ENCODE measurements at places on chromosomes 7 and 10.

DNA sequence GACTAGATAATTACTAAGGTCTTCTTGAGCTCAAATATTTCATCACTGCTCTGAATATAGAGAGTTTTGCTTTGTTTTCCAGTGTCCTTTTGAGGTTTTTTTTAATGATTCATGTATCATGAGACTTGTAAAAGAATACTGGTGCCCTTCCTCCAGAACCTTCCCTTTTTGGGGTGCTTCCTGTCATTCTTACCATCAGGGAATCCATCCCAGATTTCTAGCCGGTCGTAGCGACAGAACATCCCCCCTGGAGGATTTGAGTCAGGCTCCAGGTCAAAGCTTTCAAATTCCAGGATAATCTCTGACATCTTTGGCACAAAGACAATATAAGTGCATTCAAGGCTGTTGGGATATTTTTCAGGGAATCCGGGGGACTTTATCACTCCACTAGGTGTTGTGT lies 71.0 kb downstream of the NRP1 start:
- no peak for DNase-seq

GRCh38 chr10:19654576-19654975 lies 161.7 kb upstream of the PLXDC2 start:
- DNase-seq: no peak

DNA sequence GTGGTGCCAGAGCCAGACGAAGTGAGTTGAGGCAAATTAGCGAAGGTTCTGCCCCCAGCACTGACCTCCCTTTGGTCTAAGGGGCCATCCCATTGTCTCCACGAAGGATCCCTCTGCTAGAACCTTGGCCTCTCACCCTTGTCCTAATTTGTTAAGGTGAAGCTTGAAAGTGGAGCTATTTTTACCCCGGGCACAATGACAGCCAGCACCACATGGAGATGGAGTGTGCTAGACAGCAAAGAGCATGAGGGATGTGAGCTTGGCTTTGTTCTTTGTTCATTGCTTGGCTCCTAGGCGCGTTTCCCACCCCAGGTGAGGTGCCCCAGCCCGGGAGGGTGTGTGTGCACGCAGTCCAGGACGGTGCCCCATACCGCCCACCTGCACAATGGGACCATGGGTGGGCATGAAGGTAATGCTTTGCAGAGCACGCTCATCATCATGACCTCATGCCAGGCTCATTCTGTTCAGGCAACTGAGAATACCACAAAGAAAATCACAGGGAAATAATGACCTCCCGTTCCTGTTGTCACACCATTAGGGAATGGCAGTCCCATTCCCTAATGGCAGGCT lies 361.0 kb upstream of the FZD8 start:
- no peak for DNase-seq

- DNase-seq: no peak
Measured at GRCh38 chr7:74187915-74188675, 13.9 kb downstream of the EIF4H start.

GRCh38 chr10:119691726-119692125 lies 34.1 kb upstream of the INPP5F start:
- DNase-seq: no peak

DNA sequence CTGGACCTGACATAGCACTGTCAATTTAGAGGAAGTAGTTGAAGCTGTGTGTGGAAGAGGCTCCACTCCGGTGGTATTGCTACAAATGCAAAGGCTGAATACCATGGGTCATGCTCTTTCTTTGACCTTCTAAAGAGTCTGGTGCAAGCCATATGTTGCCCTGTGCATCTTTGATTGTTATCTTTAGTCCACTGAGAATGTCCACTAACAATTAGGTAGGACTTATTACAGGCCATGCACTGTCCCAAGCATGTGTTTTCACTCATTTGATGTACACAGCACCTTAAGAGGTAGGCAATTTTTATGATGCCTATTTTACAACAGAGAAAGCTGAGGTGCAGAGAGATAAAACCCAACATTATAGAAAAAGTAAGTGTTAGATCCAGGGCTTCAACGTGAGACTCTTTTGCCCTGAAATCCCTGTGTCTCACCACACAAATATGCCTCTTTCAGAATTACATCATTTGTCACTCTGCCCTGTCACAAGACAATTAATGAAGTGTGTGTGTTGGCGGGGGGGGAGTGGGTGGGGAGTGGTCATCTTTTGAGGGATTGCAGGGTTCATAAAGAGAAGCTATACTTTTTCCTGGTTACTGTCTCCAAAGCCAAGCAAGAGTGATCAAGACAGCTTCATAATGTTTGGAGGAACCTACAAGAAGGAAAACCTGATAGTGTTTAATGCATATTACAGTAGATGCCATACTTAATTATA lies 637.6 kb upstream of the IGFBP3 start:
- DNase-seq: no peak

DNA sequence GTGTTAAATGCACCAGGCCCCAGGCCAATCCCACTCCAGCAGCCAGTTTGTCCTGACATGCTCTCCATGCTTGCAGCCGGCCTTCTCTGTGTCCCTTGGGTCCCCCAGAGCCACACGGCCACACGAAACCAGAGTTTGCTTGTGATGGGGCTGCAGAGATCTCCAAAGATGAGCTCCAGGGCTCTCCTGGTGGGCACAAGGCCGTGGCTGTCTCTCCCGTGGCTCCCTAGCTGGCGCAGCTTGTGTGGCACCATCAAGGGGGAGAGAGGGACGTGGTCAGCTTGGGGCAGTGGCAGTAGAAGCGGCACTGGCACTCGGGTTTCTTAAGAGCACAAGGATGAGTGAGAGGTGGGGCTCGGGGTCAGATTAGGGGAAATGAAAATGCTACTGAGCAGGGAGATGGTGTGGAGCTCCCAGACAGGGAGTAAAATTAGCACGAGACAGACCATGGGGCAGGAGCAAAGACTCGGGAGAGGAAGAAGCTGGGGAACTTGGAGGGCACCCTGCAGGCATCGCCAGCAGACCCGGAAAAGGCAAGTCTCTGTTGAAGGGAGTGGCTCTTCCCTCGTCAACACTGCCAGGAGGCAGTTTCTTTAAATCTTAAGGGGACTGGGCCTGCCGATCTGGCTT lies 572.5 kb upstream of the FOXK1 start:
- DNase-seq: no peak

DNA sequence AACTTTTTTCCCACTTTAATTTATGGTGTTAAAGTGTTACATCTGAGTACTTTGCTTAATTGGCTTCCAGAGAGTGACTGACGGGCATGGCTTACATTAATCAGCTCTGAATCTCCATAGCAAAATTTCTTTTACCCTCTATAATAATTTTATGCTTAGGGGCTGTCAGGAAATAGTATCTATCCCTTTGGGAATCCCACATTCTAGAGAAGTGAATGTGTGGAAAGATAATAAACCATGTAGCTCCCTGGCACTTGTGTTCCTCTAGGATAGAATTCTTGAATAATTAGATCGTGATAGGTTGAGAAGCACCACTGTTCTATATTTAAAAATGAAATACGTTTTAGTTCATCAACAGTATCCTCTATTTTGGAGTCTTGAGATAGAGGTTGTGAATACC lies 89.6 kb downstream of the DNAJB9 start:
- DNase-seq: no peak

GRCh38 chr7:47225387-47226131 lies 356.4 kb downstream of the TNS3 start:
- DNase-seq: no peak

- DNase-seq: no peak
Measured at GRCh38 chr7:16989811-16990413, 108.1 kb upstream of the AGR3 start.

DNA sequence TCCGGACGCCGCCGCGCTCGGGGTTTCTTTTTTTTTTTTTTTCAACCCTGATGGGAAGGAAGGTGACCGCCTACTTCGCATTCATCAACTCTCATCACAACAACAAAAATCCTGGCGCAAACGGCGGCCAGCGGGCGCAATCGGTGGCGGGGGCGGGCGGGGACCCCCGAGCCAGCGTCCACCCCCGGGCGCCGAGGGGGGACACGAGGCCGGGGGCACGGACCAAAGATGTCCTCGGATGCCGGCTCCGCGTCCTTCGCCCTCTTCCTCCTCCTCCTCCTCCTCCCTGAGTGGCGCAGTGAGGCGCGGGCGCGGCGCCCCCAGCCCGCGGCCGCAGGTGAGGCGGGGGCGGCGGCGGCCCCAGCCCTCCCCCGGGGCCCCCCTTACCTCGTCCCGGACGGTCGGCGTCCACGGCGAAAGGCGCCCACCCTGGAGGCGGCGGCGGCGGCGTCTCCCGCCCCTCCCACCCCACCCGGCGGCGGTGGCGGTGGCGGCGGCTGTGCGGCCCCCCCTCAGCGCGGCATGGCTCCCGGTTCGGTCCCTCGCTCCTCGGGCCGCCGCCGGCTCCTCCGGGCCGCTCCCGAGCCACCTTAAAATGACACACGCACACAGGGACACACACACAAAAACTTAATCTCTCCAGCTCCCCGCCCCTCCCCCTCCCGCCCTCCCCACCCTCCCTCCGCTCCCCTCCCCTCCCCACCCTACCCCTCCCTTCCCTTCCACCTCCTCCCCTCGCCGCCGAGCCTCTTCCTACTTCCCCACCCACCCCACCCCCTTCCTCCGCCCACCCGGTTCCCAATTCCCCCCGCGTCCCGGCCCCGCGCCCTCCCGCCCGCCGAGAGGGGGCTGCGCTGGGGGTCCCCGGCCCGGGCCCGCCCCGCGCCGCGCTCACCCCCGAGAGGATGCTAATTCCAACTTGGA lies at the start of gene CTBP2:
CTBP2 (minus strand) TSS at position 632 of the 924 bp plus-strand sequence.
- DNase-seq: no peak

DNA sequence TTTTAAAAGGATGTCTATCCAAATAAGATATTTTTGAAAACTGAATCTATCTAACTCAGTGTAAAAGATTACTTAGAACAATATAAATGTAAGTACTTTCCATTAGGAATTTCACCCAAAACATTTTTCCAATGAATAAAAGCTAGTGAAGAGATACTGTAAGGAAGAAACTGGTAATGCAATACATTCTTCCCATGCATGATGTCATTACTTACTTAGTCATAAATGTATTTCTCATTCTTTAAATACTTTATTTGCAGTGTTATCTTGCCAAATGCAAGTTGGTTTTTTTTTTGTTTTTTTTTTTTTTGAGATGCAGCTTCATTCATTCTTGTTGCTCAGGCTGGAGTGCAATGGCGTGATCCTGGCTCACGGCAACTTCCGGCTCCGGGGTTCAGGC lies 265.6 kb downstream of the PHF14 start:
- DNase-seq: no peak

GRCh38 chr10:90984898-90985297 lies 64.0 kb upstream of the ANKRD1 start:
- DNase-seq: no peak

DNA sequence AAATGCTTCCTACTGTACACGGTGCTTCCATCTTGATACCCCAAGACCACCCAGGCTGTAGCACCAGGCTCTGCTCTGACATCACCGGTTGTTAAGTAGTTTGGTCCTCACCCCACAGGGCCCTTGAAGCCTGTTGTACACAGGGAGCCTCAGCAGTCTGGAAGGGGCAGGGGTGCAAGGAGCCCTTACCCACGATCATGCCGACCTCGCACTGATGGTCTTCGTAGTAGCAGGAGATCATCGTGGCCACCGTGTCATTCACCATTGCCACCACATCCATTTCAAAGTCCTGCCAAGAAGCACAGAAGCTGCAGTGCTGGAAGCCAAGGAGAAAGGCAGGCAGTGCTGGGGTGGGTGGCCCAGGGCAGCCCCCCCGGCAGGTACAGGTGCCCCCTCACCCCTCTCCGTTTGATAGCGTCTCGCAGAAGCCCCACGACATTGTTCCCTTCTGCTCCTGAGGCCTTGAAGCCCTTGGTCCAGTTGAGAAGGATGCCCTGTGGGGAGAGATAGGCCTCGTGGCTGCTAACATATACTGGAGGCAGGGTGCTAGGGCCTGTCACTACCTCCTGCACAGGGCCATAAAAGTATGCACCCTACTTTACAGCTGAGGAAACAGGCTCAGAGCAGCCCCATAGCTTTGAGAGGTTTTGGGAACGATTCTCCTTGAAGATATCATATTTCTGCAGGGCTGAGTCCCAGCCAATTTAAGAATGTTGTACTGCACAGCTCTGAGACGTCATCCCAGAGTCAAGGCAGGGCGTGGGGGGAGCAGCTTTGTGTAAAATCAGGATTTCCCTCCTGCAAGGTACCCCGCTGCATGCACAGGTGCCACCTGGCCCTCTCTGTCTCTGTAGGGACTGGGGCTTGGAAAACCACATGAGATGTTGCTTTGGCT lies 8.7 kb upstream of the MYL7 start:
- no peak for DNase-seq

GRCh38 chr7:40299097-40299496 lies 164.3 kb downstream of the SUGCT start:
- DNase-seq: no peak

DNA sequence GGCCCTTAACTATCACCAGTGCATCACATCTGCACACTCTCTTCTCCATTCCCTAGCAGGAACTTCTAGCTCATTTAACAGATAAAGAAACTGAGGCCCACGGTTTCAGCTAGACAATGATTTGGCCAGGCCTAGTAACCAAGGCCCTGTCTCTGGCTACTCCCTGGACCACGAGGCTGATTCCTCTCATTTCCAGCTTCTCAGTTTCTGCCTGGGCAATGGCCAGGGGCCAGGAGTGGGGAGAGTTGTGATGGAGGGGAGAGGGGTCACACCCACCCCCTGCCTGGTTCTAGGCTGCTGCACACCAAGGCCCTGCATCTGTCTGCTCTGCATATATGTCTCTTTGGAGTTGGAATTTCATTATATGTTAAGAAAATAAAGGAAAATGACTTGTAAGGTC lies 13.5 kb downstream of the AQP1 start:
- DNase-seq: no peak

- DNase-seq: no peak
Measured at GRCh38 chr10:75137533-75138438, 26.3 kb downstream of the SAMD8 start.

- no peak for DNase-seq
Measured at GRCh38 chr10:58641708-58642107, 129.0 kb downstream of the BICC1 start.

GRCh38 chr7:4242706-4243105 lies 439.4 kb upstream of the FOXK1 start:
- DNase-seq: no peak

DNA sequence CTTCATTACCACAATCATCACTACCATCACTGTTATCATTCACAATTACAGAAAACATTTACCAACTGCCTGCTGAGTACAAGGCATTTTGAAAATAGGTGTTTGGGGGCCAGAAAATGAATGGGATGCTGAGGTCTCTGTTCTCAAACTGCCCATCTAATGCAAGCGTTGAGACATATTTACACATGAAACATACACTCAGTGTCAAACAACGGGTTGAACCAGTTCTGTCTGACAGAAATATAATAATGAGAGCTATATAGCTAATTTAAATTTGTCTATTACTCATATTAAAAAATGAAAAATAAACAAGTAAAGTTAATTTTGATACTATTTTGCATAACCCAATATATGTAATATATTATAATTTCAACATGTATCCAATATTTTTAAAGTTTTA lies 303.1 kb downstream of the KCNMA1 start:
- DNase-seq: no peak

GRCh38 chr10:3757250-3757637 lies 27.8 kb downstream of the KLF6 start:
- no peak for DNase-seq

GRCh38 chr7:27409776-27410175 lies 167.2 kb downstream of the EVX1 start:
- DNase-seq: no peak

GRCh38 chr7:90727412-90727811 lies 131.3 kb downstream of the CDK14 start:
- DNase-seq: no peak

Measured in activated CD4-positive, alpha-beta T cell treated with anti-CD3 and anti-CD28 coated beads, Interleukin-2, amount 50 U/mL, for 24 hours (primary cell).